ENCODE measurements at places on chromosomes 12 and 14.

GRCh38 chr12:27771481-27772327, 8.3 kb upstream of the KLHL42 start:
- DNase-seq: no peak

- no peak for DNase-seq
Observed at GRCh38 chr14:68736471-68736871, 56.4 kb downstream of the ZFP36L1 start.

DNA sequence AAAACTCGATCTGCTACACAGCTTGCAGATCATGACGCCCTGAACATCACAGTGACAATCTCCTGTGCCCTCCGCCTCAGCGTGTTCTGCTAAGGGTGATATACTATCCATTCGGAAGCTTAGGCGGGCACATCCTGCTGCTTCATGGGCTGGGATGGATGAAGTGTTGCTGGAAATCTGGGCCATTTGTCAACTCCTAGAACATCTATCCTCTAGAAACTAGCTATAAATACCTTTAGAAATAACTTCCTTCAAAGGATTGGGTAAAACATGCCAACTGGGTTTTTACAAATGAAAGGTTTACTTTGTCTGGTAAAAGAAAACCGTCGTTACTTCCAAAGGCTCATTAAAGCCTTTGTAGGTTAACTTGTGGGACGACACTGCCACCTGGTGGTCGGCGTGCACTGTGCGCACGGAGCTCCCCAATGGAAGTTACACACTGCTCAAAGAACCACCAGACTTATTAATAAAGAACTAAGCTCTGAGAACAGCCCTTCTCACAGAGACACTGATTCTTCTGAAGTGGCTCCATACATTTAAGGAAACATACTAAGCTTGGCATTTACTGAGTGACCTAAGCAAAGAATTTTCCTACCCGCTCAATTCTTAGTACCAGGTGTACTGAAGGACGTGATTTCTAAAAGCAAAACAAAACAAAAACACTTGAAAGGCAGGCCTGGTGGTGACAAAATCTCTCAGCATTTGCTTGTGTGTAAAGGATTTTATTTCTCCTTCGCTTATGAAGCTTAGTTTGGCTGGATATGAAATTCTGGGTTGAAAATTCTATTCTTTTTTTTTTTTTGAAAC, 21.6 kb upstream of the CACNA2D4 start:
- peak; percentile 91 for DNase-seq

DNA sequence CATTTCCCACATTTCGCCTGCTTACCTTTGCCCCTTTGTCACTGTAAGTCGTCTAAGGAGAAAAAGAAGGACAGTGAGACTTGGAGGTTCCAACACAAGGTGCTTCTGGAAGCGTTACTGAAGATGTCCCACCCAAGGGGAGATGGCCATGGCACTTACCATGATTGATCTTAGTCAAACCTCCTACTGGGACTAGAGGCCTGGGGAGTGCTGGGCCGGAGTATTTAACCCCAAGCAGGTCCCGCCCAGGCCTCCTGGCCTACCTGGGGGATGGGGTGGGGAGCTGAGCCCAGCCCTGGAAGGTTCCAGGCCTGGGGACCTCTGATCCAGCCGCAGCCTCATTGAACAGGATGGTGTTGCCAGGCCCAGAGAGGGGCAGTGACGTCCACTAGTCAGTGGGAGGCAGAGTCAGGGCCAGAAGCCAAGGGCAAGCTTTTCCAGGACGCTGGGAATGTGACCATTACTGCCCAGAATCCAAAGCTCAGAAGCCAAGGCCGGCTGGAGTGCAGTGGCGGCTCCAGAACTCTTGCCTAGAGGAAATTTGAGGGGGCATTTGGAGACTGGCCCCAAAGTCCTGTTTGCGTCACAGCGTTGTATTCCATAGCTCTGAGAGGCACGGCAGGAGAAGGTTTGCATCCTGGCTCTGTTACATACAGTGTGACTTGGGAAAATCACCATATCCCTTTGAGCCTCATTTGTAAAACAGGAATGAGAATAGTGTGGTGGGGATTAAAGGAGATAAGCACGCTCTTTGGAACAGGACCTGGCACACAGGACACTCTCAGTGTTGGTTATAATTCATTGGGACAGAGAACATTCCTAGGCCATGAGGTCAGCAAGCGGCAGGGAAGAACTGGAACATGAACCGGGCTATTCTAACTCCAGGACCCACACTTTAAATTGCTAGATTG, at the start of gene HPD:
TSS of gene HPD (minus strand) at position 198 of the 911 bp plus-strand sequence. CDS start at position 162, 36 bp downstream.
- DNase-seq: no peak

DNA sequence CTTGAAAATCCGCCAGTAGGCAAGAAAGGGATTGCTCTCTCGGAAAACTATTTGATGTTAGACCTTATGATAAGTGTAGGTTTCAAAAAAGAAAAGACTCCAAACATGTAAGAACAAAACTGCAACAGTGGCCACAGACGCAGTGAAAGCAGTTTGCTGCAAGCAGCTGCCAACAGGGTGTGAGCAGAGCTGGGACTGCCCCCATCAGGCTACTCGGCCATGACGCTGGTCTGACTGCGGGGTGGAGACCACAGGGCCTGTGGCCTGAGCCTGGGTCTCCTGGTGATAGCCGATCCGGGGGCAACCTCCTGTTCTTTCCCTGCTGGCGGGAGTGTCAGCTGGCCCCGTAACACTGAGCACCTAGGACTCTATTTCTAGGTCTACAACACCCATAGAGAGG, 63.2 kb downstream of the AMN start:
- no peak for DNase-seq
